Cardiac muscle cell (in vitro differentiated cells and primary cell): ENCODE measurements at places on chromosomes 12 and 14. TPM values are rescaled to one million over a fixed set of nuclear protein-coding genes. Genes with fewer than 3 reads are reported as not detected.

Gene CSAD
- polyA plus RNA-seq: 7.2 and 18.0 TPM in 2 replicates

DNA sequence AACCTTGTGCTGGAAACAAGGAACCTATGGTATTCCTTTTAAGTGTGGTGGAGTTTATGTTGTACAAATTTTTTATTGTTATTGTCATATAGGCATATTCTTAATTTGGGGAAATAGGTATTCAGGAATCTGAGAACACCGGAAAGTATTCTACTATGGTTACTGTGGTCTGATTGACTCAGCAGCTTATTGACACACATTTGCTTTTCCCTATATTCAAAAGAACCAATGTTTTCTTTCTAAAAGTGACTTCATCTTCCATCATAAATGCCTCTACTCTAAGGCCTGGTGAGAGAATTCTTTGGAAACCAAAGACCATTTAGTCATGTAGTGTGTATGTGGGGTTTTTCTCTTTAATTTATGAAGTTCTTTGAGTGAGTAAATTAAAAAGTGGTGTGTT lies 474.8 kb downstream of the TMTC2 start:
- H3K4me3 ChIP-seq: no peak overlapping the region
- H3K27ac ChIP-seq: no peak overlapping the region
- no peaks in the 10 kb centered on the region for H3K4me1 ChIP-seq
- DNase-seq: no peak
- H3K36me3 ChIP-seq: no peaks in the 10 kb centered on the region
- no peaks in the 10 kb centered on the region for H3K27me3 ChIP-seq

DNA sequence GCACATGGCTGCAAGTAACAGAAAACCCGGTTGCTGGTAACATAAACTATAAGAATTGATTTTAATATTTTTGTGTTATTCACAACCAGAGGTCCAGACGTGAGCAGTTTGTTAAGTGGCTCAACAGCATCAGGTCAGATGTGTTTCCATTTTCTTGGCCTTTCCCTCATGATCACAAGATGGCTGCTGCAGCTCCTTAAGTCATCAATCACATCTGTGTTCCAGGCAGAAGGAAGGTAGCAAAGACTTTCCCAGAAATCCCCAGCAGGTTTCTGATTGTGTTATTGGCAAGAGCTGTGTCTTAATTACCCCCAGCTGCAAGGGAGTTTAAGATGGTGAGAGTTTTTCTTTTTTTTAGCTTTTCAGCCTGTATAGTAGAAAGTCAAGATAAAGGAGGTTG lies 40.4 kb upstream of the MYL2 start:
- no peaks in the 10 kb centered on the region for H3K4me1 ChIP-seq
- no peak overlapping the region for H3K4me3 ChIP-seq
- H3K27me3 ChIP-seq: no peaks in the 10 kb centered on the region
- no peaks in the 10 kb centered on the region for H3K36me3 ChIP-seq

- no peak overlapping the region for H3K4me3 ChIP-seq
- no peak for DNase-seq
- no peaks in the 10 kb centered on the region for H3K4me1 ChIP-seq
- no peaks in the 10 kb centered on the region for H3K36me3 ChIP-seq
- H3K27ac ChIP-seq: no peak overlapping the region
- no peaks in the 10 kb centered on the region for H3K27me3 ChIP-seq
Measured at GRCh38 chr14:36757734-36758601, 96.3 kb downstream of the PAX9 start.

GRCh38 chr14:90301122-90301521 lies 30.6 kb downstream of the NRDE2 start:
- H3K4me3 ChIP-seq: no peak overlapping the region
- DNase-seq: no peak
- no peak overlapping the region for H3K27ac ChIP-seq
- peaks cover 12% of the 10 kb centered on the region for H3K4me1 ChIP-seq
- H3K27me3 ChIP-seq: no peaks in the 10 kb centered on the region

DNA sequence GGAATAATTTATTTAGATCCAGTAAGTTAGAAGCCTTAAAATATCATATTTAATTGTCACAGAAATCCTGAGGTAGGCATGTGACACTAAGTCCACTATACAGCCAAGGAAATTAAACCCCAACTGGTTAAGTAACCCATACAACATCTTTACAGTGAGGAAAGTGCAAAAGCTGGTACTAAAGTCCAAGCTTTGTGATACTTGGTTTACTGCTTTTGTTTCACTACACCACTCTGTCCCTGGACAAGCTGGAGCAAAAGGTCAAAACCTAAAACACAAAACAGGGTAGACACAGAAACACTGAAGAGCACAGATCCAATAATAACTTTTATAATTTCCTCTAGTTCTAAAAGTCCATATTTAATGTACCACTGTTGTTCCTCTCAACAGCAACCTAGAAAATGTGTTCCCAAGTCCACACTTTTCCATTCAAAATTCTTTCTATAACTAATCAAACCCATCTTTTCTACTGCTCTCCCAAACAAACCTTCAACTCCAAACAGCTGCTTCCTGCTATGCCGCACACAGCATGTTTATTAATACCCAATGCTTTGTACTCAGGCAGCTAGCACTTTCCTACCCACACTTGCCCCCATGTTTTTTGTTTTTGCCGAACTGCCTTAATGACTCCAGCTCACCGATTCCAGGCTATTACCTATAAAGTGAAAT lies 90.9 kb downstream of the MED13L start:
- no peaks in the 10 kb centered on the region for H3K27me3 ChIP-seq
- H3K4me3 ChIP-seq: no peak overlapping the region
- no peak for DNase-seq
- no peaks in the 10 kb centered on the region for H3K36me3 ChIP-seq
- peaks cover 74% of the 10 kb centered on the region for H3K4me1 ChIP-seq

Gene ABCB9
- 5.2 and 10.0 TPM in 2 replicates for polyA plus RNA-seq

DNA sequence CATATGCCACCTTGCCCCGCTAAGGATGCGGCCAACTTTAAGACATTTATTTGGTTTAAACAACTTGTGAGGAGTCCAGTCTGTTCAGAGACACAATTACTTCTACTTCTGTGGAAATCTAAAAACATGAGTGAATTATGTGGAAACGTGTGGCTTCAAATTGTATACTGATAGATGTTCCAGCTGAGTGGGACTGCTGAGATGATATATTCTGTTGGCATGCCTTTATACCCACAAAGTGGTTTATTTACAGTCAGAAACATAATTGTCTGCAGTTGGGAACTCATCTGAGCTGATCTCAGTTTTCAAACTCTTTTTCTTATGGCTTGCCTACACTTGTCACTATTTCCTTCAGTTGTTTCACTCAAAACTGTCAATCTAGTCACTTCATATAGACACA lies 67.8 kb downstream of the FLRT2 start:
- no peak for DNase-seq
- no peaks in the 10 kb centered on the region for H3K27me3 ChIP-seq
- no peak overlapping the region for H3K4me3 ChIP-seq
- H3K27ac ChIP-seq: no peak overlapping the region

DNA sequence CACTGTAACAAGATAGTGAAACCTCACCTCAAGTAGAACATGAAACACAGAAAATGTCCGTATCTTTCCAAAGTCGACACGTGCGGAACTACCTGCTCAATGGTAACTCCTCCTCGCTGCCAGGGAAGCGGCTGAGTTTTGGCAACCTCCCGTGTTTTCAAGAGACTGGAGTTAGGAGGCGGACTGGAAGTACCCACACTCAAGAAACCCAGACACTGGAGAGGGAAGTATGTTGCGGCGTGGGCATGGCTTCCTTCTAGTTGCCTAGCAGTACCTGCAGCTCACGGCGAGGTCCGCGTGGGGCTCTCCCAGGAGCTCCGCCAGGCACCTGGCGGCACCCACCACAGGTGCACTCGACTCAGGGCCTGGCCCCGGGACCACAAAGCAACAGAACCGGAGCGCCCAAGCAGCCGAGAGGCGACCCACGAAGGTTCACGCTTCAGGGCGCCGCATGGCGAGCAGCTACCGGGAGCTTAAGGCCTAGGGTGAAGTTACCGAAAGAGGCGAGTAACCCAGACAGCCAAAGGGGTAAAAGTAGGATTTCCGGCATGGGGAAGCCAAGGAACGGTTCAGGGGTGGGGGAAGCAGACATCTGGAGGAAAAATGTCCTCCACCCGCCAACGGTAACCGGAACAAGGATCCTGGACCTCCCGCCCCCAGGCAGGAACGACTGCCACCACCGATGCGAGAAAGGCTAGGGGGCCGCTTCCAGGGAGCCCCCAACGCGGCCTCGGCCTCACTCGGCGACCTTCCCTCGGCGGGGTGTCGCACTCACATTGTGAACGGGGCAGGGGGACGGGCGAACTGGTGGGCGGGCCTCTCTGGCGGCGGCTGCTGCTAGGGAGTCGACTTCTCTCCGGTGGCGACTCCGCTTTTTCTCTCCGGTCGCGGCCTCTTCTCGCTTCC lies 608 bp downstream of the PTGES3 start:
- H3K27ac ChIP-seq: peak overlapping the region; percentile 96
- H3K27me3 ChIP-seq: no peaks in the 10 kb centered on the region
- H3K36me3 ChIP-seq: no peaks in the 10 kb centered on the region
- H3K4me3 ChIP-seq: peak overlapping the region; percentile 81

DNA sequence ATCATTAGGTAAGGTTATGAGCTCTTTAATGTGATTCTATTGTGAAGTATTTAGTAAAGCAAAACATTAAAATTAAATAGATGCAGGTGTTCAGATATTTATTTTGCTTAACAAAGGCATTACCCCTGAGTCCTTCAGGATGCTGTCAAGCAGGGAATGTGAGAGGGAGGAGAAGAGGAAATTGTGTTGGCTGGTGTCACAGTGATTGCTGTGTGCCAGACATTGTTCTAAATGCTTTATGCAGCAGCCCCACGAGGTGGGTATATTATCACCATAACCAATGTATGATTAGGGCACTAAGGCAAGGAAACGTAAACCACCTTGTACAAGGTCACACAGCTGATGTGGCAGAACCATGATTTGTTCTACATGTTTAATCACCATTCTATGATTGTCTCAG lies 80.1 kb downstream of the STAB2 start:
- no peak for DNase-seq
- no peak overlapping the region for H3K27ac ChIP-seq
- no peaks in the 10 kb centered on the region for H3K36me3 ChIP-seq
- no peak overlapping the region for H3K4me3 ChIP-seq
- H3K4me1 ChIP-seq: peaks cover 6% of the 10 kb centered on the region

GRCh38 chr14:46820291-46820690 lies 168.7 kb upstream of the RPL10L start:
- no peaks in the 10 kb centered on the region for H3K4me1 ChIP-seq
- no peaks in the 10 kb centered on the region for H3K27me3 ChIP-seq
- no peak overlapping the region for H3K27ac ChIP-seq
- H3K36me3 ChIP-seq: no peaks in the 10 kb centered on the region
- H3K4me3 ChIP-seq: no peak overlapping the region
- DNase-seq: no peak

DNA sequence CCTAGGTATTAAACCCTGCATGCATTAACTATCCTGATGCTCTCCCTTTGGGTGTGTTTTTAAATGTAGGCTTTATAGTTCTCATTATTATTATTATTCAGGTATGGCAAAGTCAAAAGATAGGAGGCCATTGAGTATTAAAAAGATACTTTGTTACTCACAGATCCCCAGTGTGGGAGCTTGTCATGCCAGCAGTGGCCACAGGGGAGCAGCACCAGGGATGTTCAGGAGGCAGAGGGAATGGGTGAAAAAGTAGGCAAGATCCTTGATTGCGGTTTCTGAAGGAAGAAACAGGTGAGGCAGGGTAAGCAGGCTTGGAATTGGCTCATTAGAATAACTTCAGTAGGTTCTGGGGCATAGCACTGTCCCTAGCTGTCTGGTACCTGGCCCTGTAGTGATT lies 382.2 kb downstream of the MED13L start:
- no peak for DNase-seq
- no peak overlapping the region for H3K4me3 ChIP-seq
- no peaks in the 10 kb centered on the region for H3K36me3 ChIP-seq

GRCh38 chr14:76343386-76343785 lies 32.6 kb upstream of the ESRRB start:
- no peak for DNase-seq
- no peak overlapping the region for H3K4me3 ChIP-seq
- no peak overlapping the region for H3K27ac ChIP-seq
- no peaks in the 10 kb centered on the region for H3K4me1 ChIP-seq

DNA sequence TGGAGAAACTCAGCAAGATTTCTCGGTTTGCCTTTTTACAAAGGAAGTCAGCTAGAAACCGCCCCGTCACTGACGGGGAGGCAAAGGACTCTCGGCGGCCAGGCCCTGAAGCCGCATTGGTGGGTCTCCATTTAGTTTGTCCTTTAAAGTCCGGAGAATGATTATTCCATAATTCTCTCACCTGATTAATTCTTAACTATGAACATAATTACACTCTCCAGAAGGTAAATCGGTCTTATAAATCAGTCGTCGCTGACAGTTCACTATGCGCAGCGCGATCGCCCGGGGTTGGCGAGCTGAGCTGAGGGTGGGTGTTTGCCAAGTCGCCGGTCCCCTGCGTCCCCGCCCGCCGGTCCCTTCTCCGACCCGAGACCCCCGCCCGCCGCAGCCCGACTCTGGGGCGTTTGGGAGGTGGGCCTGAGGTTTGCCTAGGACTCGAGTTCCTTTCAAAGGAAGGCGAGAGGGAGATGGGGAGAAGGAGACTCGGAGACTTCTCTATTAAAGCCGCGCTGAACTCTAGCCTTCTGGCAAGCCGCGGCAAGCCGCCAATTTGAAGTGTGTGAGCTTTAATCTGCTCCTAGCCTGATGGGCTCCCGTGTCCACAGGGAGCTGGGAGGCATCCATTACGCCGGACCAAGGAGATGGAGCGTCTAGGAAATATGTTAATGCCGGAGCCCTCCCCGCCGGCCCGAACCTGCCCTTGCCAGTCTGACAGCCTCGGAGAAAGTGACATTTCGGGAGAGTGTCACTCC lies 392.9 kb downstream of the NOVA1 start:
- peaks cover 28% of the 10 kb centered on the region for H3K27me3 ChIP-seq
- no peaks in the 10 kb centered on the region for H3K4me1 ChIP-seq
- no peak overlapping the region for H3K27ac ChIP-seq
- no peaks in the 10 kb centered on the region for H3K36me3 ChIP-seq
- DNase-seq: peak; percentile 68

Gene FGF6
- polyA plus RNA-seq: not detected in 2 replicates

DNA sequence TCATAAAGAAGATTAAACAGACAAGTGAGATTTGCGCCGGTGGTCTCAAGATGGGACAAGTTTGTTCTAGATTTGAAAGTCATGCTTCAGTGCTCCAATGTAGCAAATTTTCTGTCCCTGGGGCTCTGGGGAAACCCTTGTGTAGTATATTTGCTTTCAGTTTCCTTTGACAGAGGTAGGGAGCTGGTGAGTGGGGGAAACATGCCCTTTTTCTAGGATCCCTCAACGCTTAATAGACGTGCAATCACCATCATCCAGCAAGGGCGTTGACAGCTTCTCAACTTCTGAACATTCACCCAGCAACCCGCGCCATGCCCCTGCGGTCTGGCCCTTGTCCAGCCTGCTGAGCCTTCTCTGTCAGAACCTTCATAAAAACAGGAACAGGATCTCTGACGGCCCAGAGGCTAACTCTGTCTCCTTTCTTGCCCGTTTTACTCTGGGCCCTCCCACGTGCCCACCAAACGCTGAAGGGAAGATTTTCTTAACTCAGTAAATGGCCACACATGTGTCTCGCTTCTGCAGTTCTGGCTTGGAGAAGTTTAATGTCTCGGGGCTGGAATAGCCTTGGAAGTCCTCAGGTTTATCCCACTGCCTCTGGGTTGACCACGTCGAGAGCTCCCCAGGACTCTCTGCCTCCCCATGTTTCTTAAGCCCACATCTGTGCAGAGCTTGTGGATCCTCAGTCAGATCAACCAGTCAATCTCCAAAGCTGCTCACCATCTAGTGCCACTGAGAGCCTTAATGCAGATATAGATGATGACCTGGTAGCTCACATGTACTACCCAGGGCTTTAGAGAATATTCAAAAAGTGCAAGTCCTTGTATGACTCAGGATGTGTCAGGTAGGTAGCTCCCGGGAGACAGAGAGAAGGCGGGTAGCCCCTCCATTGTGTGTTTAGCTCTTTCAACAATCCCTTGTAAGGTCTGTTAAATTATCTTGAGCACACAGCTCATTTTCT lies 58.1 kb upstream of the CCND2 start:
- no peak overlapping the region for H3K4me3 ChIP-seq
- DNase-seq: peak; percentile 56
- no peaks in the 10 kb centered on the region for H3K27me3 ChIP-seq
- no peaks in the 10 kb centered on the region for H3K4me1 ChIP-seq
